Substantia nigra (tissue), 51 donors: ENCODE measurements at places on chromosomes 3 and 15.

- DNase-seq = no peak
These were observed 36.4 kb upstream of the BOC start for GRCh38 chr3:113174801-113175485.

- DNase-seq = no peak
These were observed 4.7 kb upstream of the OCA2 start for GRCh38 chr15:28103831-28104230.

- no peak for DNase-seq
These were observed 127.5 kb upstream of the CD96 start for GRCh38 chr3:111414531-111414930.

DNA sequence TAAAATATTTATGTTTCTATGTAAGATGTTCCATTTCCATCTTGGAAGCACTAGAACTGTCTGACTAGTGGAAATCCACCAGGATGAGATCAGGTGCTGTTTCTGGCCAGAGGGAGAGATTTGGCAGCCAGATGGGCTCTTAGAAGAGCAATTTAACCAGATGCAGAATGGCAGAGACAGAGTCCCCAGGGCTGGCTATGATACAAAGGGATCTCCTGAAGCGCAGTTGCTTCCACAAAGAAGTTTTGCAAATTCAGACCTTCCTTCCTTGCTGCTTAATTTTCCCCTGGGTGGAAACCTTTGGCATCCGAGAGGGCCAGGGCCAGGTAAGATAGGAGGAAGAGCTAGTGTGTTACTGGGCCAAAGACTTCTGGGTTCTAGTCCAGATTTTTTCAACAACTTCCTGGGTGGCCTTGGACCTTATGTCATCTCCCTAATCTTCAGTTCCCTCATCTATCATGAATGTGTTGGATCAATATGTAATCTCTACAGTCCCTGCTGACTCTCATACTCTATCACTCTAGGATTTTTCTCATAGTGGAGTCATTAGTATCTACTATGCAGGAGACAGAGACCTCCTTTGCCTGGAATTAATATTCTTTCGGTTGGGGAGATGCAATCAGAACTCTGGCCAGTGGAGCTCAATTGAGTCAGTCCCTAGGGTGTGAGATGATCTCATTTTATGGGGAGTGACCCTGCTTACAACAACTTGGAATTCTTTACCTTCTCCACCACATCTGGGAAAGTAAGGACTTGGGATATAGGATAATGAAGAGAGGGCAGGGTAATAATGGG is 41.1 kb upstream of the NDUFB4 start:
- no peak for DNase-seq

DNA sequence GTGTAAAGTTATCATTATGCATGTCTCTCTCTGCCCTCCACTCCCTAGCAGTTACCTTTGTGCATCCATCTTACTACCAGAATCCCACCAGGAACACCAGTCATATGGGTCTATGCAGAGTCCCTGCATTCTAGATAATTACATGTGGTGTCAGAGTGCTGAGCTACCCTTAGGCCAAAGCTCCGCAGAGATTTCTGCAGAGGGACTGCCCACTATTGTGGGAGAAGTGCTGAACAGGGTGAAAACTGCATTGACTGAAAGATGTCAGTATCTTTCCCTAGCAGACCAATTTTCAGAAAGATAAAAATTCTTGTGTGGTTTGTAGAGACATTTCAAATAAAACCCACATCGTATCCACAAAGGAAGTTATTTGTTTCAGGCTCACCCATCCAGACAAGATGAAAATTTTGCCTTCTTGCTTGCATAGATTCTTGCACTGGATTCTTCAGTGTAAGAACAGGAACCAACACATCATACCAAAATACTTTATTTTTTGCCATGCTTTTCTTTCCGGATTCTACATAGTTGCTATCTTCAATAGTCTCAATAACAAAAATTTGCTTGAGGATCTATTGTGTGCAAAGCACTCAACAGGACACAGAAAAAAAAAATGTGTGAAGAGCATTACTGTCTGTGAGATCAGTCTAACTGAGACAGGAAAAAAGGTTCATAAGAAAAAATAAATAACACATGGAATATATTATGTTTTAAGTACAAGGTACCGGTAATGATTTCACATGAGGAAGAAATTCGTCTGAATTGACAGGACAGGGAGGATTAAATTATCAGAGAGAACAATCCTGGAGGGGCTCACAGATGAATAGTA is 32.0 kb upstream of the CCDC80 start:
- DNase-seq = no peak

- DNase-seq = no peak
These were observed 699.2 kb downstream of the TUSC7 start for GRCh38 chr3:117408811-117409210.

- no peak for DNase-seq
These were observed 102.4 kb upstream of the HACD2 start for GRCh38 chr3:123687286-123687685.
